Stimulated activated CD4-positive, alpha-beta T cell treated with anti-CD3 and anti-CD28 coated beads, Interleukin-15, amount 100 ng/mL, for 1 hour (primary cell): ENCODE measurements at places on chromosomes 6 and 20.

DNA sequence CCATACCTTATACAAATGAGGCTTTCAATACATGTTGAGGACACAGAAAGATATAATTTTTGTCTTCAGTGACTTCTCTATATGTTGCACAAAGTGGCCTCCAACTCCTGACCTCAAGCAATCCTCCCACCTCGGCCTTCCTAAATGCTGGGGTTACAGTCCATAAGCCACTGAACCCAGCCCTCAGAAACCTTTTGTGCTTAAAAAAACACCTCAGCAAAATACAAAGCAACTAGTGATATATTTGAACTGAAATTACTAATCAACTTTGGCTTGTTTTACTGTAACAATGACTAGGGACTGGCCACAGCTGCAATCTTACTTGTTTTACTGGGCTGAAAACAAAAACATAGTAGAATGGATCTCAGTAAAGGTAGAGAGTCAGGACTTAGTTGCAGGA lies 3.2 kb upstream of the ZNF184 start:
- DNase-seq, result no peak

DNA sequence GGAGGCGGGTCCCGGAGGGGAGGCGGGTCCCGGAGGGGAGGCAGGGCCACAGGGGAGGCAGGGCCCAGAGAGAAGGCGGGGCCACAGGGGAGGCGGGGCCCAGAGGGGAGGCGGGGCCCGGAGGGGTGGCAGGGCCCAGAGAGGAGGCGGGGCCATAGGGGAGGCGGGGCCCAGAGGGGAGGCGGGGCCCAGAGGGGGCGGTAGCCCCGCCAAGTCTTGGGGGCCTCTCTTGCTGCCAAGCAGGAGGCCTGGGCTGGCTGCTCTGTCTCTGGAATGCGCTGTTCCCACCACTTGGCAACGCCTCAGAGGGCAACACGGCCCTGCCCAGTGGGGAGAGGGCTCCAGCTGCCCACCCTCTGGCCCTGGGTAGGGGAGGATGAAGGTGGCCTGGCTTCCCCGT lies 80.5 kb downstream of the YTHDF1 start:
- no peak for DNase-seq

DNA sequence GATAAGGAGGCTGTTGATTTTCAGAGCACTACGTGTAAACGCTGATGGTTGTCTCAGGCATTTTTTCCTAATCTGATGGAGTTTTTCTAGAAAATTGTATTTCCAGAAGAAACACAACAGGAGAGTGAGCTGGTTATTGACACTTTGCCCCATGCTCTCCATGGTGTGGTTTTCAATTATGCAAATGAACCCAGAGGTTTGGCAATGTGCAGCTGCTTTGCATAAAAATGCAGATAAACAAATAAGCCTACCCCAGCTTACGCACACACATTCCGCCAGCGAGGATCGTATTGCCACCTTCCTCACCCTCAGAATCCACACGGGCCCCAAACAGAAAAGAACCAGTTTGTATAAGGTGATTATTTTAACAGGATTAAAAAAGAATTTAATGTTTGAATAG lies 45.1 kb upstream of the FRMD1 start:
- DNase-seq, result no peak

DNA sequence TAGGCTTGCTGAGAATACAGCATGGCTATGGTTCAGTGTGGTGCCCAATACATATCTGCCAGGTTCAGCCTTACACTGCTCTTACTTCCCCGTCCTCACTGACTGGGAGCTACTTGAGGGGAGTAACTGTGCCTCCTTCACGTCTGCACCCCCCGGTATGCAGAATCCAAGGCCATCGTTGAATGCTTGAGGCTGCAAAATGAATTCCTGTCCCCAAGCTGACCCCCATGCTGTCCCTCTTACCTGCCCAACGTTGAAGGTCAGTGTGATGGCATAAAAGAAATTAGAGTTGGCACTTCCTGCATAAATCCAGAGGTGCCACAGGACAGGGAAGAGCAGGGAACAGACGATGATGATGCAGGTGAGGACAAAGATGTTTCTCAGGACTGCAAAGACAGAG lies 16.3 kb downstream of the MAP1LC3A start:
- no peak for DNase-seq

DNA sequence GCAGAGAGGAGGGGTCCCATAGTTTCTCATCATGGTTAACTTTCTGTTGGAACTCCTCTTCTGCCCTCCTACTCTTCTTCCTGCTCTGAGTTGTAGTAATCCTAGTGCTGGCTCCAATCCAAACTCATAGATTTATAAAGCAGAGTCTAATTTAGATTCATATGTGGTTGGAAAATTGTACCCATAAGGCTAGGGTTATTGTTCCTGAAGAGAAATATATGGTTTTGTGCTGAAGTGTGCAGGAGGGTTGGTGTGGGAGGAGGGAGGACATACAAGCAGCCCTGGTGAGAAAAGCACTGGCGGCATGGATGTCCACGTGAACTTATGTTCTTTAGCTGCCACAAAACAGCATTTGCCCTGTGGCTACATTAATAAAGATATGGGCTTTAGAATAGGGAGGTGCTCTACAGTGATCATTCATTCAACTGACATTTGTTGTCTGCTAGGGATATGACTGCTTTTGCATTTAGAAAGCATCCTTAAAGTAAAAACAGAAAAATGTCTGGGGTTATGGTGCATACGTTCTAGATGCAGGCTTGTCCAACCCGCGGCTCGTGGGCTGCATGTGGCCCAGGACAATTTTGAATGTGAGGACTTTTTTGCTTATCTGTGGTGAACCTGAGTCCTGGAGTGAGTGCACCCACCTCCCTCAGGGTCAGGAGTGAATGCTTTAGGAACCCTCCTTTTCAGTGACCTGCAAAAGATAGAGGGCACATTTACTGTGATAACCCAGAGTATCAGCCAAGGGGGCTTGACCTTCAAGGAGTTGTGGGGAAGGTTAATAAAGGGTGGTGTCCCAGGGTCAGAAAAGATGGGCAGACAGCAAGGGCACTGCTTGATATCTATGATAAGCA lies 4.1 kb downstream of the HLA-A start:
- DNase-seq, result no peak

DNA sequence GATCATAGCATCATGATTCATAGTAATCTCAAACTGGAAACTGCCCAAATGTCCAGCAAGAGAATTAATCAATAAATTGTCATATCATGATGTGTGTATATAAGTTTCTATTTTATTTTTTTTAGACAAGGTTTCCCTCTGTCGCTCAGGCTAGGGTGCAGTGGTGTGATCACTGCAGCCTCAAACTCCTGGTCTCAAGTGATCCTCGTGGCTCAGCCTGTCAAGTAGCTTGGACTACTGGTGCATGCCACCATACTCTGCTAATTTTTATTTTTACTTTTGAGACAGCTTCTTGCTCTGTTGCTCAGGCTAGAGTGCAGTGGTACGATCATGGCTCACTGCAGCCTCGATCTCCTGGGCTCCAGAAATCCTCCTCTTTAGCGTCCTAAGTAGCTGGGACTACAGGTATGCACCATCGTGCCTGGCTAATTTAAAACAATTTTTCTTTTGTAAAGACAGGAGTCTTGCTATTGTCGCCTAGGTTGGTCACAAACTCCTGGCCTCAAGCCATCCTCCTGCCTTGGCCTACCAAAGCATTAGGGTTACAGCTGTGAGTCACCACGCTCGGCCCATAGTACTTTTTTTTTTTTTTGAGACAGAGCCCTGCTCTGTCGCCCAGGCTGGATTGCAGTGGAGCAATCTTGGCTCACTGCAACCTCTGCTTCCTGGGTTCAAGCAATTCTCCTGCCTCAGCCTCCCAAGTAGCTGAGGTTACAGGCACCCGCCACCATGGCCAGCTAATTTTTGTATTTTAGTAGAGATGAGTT lies 8.7 kb upstream of the ATRN start:
- no peak for DNase-seq

GRCh38 chr6:152380351-152380767 lies 256.8 kb downstream of the SYNE1 start:
- no peak for DNase-seq

DNA sequence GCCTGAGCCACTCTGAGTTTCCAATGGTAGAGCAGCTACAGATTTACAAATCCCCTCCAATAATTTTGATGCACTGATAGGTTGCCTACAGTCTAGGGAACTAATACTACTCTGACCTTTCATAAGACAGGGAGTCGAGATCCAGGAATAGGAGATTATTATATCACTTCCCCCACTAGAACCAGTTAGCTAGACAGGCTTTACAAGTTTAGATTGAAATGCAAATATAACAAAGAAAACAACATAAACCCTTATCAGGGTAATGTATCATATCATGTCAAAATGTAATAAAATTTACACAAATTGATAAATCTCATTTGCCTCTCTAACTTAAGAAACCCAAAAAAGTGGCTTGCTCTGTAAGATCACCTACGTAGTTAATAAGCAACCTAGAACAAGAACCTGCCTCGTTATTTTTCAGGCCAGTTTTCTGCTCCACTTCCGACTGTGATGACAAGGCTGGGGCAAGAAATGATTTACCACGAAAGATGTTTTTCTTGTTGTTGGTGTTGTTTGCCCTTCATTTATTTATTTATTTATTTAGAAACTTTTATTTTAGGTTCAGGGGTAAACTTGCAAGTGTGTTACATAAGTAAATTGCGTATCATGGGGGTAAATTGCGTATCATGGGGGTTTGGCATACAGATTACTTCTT lies 504.2 kb upstream of the ID4 start:
- no peak for DNase-seq

DNA sequence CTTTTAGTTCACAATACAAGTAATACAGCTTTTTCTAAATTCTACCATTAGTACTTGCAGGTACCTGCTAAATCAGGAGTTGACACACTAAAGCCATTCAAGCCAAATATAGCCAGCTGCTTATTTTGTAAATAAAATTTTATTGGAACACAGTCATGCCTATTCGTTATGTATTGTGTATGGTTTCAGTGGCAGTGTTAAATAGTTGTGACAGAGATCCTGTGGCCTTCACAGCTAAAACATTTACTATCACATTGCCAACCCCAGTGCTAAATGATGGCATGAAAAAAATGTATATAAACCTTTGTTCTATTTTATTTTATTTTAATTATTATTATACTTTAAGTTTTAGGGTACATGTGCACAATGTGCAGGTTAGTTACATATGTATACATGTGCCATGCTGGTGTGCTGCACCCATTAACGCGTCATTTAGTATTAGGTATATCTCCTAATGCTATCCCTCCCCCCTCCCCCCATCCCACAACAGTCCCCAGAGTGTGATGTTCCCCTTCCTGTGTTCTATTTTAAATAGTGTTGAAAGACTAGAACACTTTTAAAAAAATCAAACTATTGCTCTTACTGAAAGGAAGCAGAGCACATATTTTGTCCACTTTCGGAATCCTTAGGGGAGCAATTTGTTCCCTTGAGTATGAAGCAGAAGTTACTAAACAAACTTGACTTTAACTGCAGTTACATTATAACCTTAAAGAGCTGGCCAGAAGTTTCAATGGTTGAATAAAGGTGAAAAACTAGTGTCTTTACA lies 115.7 kb downstream of the PRIM2 start:
- no peak for DNase-seq

- no peak for DNase-seq
Measured at GRCh38 chr6:38654263-38654662, 14.5 kb upstream of the BTBD9 start.

DNA sequence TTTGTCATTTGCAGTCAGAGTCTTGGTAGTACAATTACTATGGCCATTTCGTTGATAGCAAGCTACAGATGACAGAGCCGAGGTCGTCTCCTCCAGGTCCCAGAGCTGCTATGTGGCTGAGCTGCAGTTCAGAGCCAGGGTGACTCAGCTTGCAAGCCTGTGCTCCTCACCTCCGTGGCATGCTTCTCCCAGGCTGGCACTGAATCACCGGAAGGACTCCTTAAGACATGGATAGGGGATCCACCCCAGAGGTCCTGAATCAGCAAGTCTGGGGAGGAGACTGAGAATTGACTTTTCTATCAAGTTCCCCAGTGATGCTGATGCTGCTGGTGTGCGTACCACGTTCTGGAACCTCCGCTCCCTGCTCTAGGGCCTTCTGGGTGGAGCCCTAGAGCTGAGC lies 291.2 kb downstream of the CDH26 start:
- no peak for DNase-seq
